Activated CD8-positive, alpha-beta memory T cell treated with anti-CD3 and anti-CD28 coated beads for 48 hours (primary cell): ENCODE measurements at places on chromosomes 4 and X.

GRCh38 chr4:37453281-37453998 is 208.9 kb downstream of the NWD2 start:
- peak; percentile 22 for DNase-seq

DNA sequence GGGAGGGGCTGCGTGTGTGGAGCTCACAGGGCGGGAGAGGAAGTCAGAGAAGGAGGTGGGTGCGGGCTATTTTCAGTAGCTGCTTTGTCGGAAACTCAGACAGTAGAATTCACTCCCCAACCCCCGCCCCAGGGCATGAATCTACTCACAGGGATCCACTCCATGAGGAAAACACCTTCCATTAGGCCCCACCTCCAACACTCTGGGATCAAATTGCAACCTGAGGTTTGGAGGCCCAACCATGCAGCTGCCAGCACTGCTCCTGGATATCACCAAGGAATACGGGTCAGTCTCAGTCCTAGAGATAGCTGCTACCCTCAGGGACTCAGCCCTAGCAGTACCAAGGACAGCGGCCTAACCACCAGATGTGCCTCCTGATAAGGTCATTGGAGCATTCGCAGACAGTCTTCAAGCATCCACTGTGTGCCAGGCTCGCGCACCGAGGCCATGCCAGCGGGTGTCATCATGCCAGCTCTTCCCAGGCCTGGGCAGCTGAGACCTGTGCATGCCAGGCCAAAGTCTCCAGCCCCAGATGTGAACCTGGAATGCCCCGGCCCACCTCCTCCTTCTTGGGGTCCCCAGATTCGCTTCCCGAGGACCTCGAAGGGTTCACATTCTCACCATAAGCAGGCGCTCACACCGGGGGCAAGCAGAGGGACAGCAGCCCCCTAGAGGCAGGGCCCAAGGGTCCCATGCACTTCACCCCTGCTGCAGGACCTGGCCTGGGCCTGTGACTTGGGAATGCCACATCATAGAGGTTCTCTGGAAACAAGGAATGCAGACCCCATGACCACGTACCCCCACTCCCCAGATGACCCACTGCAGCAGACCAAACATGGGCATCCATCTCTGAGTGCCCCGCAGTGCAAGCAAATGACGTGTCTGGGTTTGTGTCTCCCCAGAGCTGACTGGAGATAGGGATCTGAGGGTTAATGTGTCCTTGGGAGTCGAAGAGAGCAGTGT is 102.3 kb downstream of the ADRA2C start:
- no peak for DNase-seq

- DNase-seq, result no peak
These were observed 67.5 kb upstream of the GPR34 start for GRCh38 chrX:41621222-41621723.

- no peak for DNase-seq
These were observed 5.9 kb upstream of the MAGEC3 start for GRCh38 chrX:141832247-141832646.

DNA sequence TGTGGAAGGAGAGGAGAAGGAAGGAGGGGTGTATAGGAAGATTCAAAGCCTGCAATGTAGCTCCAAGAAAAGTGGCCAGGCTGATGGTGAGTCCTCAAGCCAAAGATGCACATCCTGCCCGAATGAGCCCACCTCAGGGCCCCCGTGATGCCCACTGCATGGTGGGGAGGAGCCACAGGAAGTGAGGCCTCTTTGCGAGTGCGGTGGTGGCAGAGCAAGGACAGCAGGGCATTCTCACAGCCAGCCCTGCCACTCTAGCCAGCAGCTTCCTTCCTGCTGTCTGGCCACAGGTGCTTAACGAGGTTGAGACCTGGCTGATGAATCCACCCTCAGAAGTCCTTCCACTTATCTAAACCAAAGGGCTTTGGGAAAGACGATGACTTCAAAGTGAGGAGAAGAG is 55.8 kb downstream of the BCOR start:
- DNase-seq, result no peak

DNA sequence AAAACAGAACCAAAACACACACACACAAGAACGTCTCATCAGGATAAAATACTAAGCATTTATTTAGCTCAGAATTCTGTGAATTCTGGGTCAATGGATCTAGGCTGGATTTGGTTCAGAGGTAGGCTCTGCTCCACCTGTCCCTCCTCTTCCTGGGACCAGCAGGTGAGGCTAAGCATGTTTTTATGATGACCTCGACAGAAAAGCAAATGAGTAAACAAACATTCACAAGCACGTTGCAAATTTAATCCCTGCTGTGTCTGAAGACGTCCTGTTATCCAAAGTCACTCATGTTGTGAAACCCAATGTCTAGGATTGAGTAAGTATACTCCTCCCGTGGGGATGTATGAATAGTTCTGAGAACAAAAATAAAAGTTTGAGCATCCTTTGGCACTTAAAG is 371.4 kb upstream of the TECRL start:
- no peak for DNase-seq

DNA sequence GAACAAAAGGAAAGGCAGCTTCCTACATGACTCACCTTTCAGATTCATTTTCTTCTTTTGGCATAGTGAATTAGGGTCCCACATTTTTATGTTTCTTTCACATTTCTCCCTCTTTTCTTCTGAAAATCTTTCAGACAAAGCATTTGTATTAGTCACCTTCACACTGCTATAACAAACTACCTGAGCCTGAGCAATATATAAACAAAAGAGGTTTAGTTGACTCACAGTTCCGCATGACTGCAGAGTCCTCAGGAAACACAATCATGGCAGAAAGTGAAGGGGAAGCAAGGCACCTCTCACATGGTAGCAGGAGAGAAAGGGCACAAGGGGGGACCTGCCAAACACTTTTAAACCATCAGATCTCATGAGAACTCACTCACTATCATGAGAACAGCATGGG is 36.9 kb downstream of the MAGEA9 start:
- DNase-seq, result no peak

DNA sequence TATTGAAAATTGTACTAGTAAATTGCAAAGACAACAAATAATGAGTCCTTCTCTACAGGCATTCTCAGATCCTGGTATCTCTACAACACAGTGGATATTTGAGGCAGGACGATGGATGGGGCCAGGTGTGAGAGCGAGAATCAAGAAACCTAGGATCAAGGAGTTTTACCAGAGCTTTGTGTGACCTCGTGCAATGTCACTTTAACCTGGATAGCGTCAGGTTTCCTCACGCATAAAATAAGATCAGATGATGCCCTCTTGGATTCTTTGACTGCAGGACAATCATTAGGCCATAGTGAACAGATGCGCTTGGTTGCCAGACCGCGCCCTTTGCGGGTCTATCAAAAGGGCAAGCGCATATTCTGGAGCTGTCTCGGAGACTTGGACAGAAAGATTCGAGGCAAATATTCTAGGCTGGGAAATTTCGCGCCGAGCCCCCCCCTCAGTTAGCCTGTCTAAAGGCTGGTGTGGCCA is 66.6 kb downstream of the FBXO8 start:
- DNase-seq, result no peak

- peak; percentile 93 for DNase-seq
These were observed 23.4 kb downstream of the FAM156A start for GRCh38 chrX:52934704-52935469.

GRCh38 chr4:80852061-80852460 is 178.4 kb upstream of the BMP3 start:
- no peak for DNase-seq

DNA sequence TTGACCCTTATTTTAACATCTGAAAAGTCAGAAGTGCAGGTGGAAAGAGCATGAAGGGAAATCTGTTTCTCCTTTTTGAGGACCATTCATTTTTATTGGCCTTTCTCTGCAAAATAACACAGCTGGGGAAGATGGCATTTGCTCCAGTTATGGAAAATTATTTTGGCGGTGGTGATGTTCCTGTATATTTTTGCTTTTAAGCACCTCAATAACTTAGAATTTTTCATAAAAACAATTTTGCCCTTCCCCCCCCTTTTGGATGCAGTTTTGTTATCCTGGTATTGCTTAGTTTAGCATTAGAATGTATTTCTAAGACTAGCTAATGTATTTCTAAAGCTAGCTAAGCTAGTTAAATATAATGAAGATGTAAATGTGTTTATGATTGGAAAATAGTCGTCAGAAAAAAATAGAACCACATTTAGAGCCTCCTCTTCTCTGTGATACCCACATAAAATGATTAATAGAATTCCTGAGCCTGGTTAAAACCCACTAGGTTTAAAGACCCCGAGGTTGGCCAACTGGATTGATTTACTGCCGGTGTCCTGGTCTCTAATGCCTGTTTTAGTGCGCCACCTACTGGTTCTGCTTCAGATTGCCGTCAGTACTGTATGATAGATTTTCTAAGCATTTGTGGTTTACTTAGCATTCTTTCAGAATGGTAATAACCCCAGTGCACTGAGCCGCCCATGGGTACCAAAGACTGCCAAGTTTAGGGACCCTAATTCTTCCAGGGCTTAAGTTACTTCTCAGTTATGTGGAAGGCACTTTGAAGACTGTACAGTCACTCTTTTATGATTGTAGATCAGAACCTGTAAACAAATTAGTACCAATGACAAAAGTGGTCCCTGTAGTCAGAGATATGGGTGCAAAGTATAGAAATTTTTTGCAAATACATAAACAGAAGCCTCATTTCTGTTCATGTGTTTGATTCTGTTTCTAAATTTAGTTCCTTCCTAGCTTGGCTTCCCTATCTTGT is 11.4 kb downstream of the KLF3 start:
- DNase-seq, result peak; percentile 62

DNA sequence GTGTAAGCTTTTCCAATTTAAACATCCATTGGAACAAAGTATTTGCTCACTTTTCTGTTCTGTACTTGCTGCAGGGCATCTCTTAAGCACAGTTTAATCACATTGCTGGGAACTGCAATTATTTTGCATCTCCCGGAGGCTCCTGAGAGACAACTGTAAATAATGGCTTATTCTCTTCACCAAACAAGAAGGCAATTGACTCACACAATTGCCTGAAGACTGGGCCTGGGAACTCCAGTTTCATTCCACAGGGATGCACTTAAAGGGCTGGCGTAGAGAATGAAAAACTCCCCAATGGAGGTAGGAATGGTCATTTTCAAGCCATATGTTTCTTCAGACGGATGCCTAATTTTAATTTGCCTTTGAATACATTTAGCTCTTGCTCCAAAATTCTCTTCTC is 29.5 kb downstream of the TFDP3 start:
- DNase-seq, result no peak

DNA sequence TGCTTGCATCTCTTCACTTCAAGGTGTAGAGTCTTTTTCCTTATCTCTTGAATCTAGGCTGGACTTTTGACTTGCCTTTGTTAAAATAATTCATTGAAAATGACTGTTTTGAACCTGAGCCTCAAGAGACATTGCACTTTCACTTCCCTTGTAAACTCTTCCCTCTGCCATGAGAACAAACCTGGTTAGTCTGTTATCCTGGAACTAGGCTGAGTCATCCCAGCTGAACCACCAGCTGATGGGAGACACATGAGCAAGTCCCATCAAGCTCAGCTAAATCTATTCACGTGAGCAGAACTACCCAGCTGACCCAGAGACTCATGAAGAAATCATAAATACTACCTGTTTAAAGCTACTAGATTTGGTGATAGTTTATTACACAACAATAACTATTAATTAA is 202.3 kb upstream of the CENPE start:
- DNase-seq, result no peak

GRCh38 chr4:110970642-110971041 is 347.8 kb upstream of the PITX2 start:
- no peak for DNase-seq

DNA sequence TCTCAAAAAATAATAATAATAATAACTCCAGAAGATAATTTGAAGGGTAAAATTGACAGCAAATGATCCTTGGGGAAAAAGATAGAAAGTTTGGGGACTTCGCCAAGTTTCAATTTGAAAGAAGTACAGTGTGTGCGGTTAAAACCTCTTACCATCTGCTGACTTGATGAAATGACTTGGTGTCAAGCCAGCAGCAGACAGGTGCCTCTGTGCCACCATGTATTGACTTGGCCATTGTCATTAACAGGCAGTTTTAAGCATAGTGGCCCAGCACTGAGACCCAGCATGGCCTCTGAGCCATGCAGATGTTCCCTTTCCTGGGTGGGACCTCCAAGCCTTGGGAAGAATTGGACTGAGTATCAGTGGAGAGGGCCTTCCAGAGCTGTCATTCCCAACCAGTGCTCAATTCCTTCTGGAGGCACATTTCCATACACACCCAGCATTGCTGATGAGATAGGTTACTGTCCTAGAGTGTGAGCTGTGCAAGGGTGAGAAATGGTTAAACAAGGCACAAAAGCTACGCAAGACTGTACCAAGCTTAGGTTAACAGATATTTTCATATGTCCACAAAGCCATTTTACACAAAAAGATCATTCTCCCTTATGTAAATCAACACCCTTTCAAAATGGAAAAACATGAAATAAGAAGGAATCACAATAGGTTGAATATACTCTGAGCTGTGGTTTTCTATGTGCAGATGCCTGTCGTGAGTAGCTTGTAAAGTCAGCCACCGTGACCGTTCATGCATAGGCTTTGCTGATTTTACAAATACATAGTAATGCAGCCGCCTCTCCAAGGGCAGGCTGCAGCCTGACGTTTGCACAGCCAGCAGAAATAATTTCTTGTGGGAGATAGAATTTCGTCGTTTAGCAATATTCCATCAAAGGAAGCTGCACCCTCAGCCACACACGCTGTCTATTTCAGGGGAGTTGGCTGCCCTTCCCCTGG is 59.4 kb upstream of the FBXW7 start:
- no peak for DNase-seq

- DNase-seq, result no peak
These were observed 38.4 kb upstream of the SCOC start for GRCh38 chr4:140335076-140335475.

- DNase-seq, result no peak
These were observed 109.9 kb upstream of the FAM47C start for GRCh38 chrX:36898301-36898700.

GRCh38 chrX:148024425-148025148 is 43.5 kb downstream of the FMR1NB start:
- no peak for DNase-seq

DNA sequence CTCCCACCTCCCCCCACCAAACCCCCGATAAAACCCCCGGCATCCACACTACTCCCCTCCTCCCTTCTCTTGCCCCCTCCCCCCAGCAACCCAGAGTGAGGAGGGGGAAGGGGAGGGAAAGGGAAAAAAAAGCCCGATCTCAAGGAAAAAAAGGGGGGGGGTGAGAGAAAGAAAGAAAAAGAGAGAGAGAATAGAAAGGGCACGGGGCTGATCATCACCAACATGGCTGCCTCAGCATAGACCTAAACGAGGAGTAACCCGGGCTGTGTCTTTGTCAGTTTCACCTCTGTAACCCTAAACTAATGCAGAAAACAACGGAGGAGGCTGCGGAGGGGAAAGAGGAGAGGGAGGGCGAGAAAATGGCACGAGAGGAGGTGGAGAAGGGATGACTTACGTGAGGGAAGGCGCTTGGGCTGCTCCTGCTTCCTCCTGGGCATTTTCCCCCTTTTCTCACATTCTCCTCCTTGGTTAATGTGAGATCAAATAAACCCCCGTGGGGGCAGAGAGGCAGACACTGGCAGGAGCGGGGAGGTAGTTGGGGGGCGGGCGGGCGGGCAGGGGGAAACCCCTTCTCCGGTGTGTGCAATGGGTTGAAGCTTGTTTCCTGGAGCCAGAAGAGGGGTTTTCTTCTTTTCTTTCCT is 532 bp downstream of the ZNF827 start:
- DNase-seq, result peak; percentile 18

GRCh38 chr4:149512501-149512900 is 303.1 kb downstream of the IQCM start:
- no peak for DNase-seq

- DNase-seq, result no peak
These were observed 204.3 kb upstream of the HCCS start for GRCh38 chrX:10906866-10907265.

GRCh38 chr4:89836897-89837384 is at the start of gene SNCA:
SNCA (minus strand) TSS chr4:89837161; CDS start chr4:89835667, 1,494 bp downstream.
- no peak for DNase-seq
